ENCODE measurements at places on chromosomes 6 and 20. TPM values are rescaled to one million over a fixed set of nuclear protein-coding genes. Genes with fewer than 3 reads are reported as not detected.

ADNP gene
- total RNA-seq = 77.4 TPM

DNA sequence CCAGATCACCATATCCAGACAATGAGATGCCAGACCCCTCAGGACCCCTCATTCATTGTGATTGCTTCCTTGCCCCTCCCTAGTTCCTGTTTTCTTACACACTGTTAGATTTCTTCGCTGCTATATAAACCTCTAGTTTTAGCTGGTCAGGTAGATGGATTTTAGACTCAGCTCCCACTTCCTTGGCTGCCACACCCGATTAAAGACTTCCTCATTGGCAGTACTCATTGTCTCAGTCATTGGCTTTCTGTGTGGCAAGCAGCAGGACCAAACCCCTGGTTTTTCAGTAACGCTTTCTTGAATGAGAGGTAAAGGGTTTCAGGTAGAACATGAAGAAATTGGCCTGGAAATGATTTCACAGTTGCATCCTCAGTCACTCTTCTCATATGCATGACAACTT lies 47.9 kb downstream of the QRSL1 start:
- no peak for DNase-seq

BPIFB1 gene
- not detected for total RNA-seq

GRCh38 chr6:157323966-157324300 lies 614 bp upstream of the TMEM242 start:
- peak; percentile 25 for DNase-seq

- no peak for DNase-seq
Measured at GRCh38 chr6:82264824-82265223, 17.3 kb upstream of the IBTK start.

- DNase-seq = no peak
Measured at GRCh38 chr6:38212579-38212978, 393.1 kb downstream of the ZFAND3 start.

PI16 gene
- total RNA-seq = not detected

- DNase-seq = no peak
Measured at GRCh38 chr20:41125530-41126457, 11.5 kb upstream of the PLCG1 start.

DNA sequence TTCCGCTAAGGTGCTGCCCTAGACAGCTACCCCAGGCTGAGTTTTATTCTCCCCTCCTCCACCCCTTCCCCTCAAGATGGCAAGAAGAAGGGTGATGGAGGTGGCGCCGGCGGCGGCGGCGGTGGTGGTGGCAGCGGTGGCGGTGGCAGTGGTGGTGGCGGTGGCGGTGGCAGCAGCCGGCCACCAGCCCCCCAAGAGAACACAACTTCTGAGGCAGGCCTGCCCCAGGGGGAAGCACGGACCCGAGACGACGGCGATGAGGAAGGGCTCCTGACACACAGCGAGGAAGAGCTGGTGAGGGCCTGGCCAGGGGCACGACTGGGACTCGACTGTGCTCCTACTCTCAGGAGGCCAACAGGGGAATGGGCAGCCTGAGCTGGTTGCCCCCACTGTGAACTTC lies 35.1 kb downstream of the EIF2S2 start:
- no peak for DNase-seq

- no peak for DNase-seq
Measured at GRCh38 chr20:46929902-46930301, 35.3 kb downstream of the EYA2 start.

DNA sequence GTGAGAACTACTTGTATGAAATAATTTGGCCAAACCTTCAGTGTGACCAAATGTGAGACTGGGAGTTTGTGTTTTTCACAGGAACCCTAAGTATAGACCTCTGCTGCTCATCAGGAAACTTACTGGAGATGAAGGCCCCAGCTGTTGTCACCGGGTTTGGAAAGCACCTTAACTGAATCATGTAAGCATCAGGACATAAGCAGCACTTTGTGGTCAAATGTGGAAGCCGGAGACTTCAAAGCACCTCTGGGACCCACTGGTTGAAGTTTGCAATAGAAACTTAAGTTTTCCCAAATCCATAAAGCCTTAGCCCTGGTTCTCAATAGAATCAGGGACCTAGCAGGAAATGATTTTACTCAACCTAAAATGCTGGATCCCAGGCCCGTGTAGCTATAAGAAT lies 14.3 kb downstream of the TTPAL start:
- no peak for DNase-seq

CLIC5 gene
- 1.3 TPM for total RNA-seq

- DNase-seq = no peak
Measured at GRCh38 chr6:79656134-79656533, 25.0 kb downstream of the SH3BGRL2 start.

GRCh38 chr6:38117281-38117680 lies 297.8 kb downstream of the ZFAND3 start:
- no peak for DNase-seq

- DNase-seq = no peak
Measured at GRCh38 chr20:50303573-50304500, 113.2 kb downstream of the CEBPB start.

DNA sequence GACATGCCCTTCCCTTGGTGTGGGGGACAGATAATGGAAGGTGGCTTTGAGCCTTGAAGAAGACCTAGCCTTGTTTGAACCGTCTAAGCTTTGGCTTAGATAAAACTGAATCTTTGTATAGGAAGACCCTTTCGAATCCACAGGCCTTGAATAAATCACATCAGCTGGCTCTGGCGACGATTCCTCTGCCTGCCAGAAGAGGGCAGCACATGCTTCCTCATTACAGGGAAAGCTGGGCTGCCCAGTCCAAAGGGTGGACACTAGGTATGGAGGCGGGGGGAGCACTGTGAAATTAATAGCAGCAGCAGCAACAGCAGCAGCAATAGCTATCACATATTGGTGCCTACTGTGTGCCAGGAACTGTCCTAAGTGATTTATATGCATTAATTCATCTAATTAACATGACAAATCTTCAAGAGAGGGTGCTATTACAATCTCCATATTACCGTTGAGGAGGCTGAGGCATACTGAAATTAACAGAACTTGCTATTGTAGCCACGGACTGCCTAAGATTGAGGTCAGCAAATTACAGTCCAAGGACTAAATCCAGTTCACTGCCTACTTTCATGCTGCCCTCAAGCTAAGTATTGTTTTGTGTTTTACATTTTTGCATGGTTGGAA lies 85.1 kb downstream of the CLIC5 start:
- peak; percentile 31 for DNase-seq

DNA sequence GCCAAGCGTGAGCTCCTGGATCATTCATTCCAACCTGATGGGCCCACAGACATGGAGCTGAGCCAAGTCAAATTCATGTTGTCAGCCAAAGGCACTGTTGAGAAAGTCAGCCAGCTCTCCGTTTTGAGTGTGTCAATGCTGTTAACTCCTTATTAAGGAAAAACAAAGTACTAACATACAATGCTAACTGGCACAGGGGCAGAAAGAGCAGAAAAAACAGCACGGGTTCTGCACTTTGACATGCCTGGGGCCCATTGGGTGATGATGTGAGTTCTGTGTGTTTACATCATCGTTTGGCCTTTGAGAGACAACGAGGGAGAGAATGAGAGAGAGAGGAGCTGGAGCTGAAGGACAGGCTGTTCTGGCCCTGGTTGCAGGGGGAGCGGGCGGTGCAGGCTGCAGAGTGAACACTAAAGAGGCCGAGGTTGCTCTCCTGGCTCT lies 85.9 kb downstream of the SMOC2 start:
- DNase-seq = no peak

- no peak for DNase-seq
Measured at GRCh38 chr6:109672175-109672574, 18.8 kb downstream of the AK9 start.

SCGN gene
- total RNA-seq = not detected

MYL9 gene
- 0.26 TPM for total RNA-seq

- no peak for DNase-seq
Measured at GRCh38 chr20:46315311-46315710, 7.0 kb upstream of the CDH22 start.

DNA sequence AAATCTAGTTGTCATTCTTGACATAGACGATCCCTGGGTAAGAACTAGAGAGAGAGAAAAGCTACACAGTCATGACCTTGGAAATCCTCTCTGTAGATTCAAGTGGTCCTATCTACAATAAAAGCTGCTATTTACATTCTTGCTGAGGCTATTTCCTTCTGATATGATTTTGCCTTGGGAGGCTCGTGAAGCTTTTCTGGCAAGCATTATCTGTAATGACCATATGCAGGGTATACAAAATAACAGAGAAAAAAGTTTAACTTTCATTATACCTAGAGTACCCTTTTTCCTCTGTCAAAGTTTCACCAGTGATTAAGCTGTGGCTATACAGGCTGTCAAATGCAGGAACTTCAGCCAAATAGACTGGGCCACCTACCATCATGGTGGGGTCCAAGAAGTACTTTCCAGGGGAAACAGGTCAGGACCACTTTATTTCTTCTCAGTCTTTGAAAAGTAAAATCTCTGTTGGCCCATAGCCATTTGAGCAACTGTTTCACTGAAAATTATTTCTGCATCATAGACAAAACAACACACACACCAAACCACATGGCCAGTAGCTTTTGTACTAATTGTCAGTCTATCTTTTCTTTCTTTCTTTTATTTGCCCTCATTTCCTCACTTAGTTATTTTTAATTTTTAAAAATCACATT lies 677.0 kb upstream of the ID4 start:
- DNase-seq = no peak

HLA-DPA1 gene
- 61.0 TPM for total RNA-seq

DNA sequence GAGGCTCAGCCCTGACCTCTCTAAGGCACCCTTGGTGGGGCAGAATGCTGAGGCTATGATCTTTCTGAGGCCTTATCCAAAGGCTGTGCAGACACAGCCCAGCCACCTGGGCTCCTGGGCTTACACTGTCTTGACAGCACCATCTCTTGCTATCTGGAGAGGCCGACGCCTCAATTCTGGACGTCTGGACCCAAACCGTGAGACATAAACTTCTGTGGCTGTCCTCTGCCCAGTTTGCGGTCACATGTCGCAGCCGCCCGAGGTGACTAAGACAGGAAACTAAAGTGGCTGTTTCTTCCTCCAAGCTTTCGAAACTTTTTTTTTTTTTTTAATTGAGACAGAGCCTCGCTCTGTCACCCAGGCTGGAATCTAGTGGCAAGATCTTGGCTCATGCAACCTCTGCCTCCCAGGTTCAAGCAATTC lies 49.3 kb downstream of the PRR18 start:
- DNase-seq = no peak

MATN4 gene
- total RNA-seq = 2.1 TPM

Data from activated T-helper 1 cell treated with anti-CD3 and anti-CD28 coated beads, Interleukin-12 subunit alpha, Interleukin-12 subunit beta, Interleukin-2, Interleukin-4 antibody, amounts not matched to agents 30 ng/mL and 10 ng/mL and 1 ng/mL, durations not matched to agents 14 hours and 24 hours and 36 hours (primary cell).